ENCODE measurements at places on chromosomes 5 and 9.

DNA sequence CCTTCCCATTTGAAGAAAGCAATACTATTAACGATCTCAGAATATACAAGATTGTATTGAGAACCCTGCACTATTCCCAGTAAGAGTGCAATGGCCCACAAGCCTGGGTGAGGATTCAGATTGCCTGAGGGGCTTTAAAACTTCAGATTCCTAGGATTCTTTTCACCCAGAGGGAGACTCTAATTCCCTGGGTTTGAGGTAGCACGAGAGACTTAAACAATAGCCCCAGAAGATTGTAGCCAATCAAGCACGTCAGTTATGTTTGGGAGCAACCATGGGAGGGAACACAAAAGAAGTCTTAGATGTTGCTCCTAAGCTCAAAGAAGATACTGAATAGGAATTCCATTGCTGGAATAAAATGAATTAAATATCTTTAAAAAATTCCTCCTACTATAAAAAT lies 17.9 kb downstream of the MRPS27 start:
- no peak for DNase-seq

- no peak for DNase-seq
Measured at GRCh38 chr5:17277907-17278306, 60.5 kb downstream of the BASP1 start.

- no peak for DNase-seq
Measured at GRCh38 chr9:122785269-122785668, 3.5 kb upstream of the OR5C1 start.

GRCh38 chr5:132392978-132393825 lies 23.7 kb downstream of the SLC22A5 start:
- DNase-seq = no peak

DNA sequence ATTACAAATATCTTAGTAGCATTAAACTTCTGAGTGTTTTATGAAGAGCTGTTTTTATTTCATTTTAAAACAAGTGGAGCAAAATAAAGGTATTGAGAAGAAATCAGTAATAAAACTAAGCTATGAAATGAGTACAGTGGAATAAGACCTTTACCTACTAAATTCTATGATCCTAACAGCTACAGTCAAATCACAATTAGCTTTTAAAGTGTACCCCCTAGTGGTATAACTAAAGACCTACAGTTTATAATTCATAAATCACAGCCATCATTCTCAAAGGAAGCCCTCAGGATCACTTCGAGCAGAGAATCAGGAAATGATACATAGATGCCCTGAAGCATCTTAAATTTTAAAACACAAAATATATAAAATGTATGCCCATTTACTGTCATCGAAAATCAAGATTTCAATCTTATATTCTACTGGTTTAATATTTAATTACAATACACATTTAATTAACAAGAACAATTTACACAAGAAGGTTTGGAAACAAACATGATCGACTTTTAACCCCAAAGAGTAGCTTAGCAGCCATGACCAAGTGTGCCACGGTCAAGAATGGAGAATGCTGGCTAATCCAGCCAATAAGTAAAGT lies 12.3 kb downstream of the CCNH start:
- DNase-seq = peak; percentile 65

GRCh38 chr5:398475-399295 lies 44.3 kb upstream of the EXOC3 start:
- DNase-seq = no peak

DNA sequence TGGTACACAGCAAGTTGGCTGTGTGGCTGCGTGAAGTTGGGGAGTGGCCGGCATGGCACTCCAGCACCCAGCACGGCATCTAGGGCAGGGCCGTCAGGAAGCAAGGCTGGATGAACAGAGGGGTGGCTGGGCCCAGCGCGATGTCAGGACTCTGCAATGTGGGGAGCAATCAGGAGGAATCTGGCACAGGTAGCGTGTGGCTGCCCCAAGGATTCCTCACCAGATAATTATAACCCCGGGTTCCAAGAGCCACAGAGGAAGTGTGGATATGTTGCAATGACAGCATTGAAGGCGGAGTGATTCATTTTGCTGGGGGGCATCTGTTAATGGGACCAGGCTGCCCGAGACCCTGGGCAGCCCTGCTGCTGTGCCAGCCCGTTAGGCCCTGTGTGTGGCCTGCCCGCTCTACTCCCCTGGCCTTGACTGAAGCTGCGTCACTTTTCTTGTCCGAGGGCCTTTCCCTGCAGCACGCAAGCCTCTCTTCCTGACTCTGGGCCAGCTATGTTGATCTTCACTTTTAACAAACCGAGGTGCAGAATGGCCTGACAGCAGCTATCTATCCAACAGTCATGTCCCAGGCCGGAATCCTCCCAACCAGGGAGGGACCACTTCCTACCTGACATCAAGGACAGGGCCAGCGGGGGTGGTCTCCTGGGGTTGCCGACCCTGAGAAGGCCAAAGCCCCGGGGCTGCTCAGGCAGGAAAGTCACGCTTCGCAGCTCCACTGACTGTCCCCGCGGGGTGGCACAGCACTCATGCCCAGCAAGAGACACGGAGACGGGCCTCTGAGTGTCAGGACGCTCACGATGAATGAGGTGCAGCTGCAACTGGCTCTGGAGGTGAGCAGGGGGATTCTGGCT lies 118.0 kb upstream of the PHYKPL start:
- DNase-seq = peak; percentile 72

GRCh38 chr5:173572431-173573125 lies 43.9 kb downstream of the BOD1 start:
- no peak for DNase-seq

- DNase-seq = no peak
Measured at GRCh38 chr9:119044806-119045205, 324.4 kb downstream of the BRINP1 start.

DNA sequence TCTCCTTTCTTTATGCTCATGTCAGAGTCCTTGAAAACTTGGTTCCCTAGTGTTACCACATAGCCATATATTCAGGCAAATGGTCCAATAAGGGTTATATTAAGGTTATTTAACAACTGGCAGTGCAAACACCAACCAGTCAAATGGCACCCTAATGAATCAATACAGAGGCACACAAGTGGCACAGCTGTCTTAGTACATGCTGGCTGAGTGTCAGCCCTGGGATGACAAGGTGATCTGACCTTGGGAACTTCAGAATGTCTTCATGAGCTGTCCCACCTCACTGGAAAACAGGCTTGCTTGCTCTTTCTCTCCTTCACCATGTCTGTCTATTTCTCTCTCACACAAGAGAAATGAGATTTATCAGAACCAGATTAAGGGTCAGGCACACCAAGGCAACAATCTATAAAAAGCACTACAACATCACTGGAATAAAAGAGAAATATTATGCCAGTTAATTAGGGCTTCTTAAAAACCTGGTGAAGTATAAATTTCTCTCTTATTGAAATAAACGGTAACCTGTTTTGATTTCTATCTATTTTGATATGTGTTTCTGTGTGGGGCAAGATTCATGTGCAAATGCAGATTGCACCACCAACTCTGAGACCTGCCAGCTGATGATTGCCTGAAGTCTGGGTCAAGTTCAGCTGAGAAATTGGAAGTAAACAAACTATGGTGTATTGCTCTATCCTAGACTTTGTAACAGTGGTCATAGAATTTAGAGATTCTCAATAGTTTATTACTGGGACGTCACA lies 140.7 kb downstream of the SREK1 start:
- DNase-seq = no peak

GRCh38 chr9:137266585-137267453 lies 10.7 kb upstream of the TOR4A start:
- no peak for DNase-seq

GRCh38 chr9:130329061-130329460 lies 63.5 kb downstream of the HMCN2 start:
- DNase-seq = no peak

GRCh38 chr9:91858213-91859030 lies 91.6 kb downstream of the ROR2 start:
- DNase-seq = no peak

DNA sequence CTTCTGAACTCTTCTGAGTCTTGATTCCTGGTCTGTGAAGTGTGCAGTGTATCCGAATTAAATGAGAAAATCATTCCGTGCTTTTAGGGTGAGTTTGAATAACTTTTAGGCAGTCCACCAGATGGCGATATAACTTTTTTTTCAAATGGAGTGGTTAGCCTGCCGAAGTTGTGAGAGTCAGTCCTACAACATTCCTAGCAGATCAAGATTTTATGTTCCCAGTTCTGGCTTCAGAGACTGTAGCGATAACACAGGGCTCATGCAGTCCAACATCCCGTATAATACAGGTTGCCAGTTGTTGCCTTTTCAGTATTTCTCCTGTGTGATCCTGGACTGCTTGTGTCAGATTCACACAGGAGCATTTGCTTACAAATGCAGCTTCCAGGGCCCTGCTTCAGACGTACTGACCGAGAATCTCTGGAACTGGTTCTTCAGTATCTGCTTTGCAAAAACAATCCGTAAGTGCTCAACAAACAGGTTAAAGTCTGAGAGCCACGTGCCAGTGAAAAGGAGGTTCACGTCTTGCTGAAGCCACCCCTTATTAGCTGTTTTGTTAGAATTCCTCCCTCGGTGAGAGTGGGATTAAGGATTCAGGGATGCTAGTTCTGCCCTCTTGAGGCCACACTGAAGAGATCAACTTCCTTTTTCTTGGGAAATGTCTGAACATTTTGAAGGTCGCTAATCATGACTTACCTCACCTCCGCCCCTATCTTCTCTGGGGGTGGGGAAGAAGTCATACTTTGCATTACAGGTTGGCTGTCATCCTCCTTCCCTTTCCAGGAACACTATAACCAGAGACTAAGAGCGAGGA lies 22.8 kb downstream of the SMIM3 start:
- DNase-seq = peak; percentile 49

GRCh38 chr9:70195456-70195855 lies 63.3 kb upstream of the SMC5 start:
- DNase-seq = no peak

- no peak for DNase-seq
Measured at GRCh38 chr9:134824583-134824982, 56.0 kb upstream of the FCN2 start.

GRCh38 chr5:3509290-3509689 lies 86.3 kb upstream of the IRX1 start:
- no peak for DNase-seq

- DNase-seq = no peak
Measured at GRCh38 chr5:120174089-120174488, 290.0 kb upstream of the PRR16 start.

- no peak for DNase-seq
Measured at GRCh38 chr5:154296525-154297159, 106.1 kb downstream of the GALNT10 start.

GRCh38 chr5:18379189-18379588 lies 744.9 kb downstream of the TAF11L14 start:
- no peak for DNase-seq

DNA sequence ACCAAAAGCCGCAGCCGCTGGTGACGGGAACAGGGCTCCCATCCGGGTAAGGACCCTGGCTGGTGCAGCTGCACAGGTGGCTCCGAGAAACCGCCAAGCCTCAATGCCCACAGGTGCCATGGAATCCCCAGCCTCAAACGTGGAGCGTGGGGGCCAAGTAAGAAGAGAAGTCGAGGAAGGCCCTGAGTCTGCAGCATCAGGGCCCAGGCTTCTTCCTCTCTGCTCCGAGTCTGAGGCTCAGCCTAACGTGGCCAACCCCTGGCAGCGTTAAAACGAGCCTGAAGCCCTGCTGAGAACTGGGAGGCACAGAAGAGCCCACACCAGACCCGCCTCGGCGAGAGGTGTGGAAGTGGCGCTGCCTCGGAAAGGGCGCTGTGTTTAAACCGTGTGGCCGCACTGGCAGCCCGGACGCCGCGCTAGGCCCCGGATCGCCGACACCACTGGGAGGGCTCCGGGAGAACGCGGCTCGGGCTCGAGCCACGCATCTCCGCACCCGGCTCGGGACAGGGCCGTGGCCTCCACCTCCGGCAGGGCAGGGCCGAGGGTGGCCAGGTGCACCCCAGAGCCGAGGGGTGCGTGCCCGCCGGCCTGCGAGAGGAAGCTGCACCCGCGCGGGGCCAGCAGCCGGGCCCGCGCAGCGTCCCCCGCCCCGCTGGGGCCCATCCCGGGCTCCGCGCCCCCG lies 730 bp downstream of the ZMYND19 start:
- no peak for DNase-seq

DNA sequence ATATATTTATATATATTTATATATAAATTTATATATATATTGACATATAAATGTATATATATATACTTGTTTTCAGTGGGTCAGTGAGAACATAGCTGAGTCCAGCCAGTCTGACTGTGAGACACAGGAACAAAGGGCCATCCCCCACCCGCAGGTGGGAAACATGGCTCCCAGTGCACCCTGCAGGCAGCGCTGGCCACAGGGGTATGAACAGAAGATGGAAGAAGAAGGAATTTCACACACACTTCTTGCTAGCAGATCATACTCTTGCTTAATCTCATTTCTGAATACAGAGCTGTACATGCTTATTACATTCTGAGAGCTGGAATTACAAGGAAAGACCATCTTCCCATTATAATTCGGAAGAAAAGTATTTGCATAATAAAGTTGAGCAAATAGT lies 595.4 kb downstream of the IRX1 start:
- no peak for DNase-seq

- DNase-seq = no peak
Measured at GRCh38 chr9:16485160-16485559, 385.3 kb downstream of the BNC2 start.

- DNase-seq = no peak
Measured at GRCh38 chr5:138315751-138316278, 15.8 kb downstream of the CDC25C start.

GRCh38 chr9:12776513-12777055 lies 1.8 kb downstream of the LURAP1L start:
- no peak for DNase-seq

- no peak for DNase-seq
Measured at GRCh38 chr5:120684213-120684612, 220.1 kb downstream of the PRR16 start.

DNA sequence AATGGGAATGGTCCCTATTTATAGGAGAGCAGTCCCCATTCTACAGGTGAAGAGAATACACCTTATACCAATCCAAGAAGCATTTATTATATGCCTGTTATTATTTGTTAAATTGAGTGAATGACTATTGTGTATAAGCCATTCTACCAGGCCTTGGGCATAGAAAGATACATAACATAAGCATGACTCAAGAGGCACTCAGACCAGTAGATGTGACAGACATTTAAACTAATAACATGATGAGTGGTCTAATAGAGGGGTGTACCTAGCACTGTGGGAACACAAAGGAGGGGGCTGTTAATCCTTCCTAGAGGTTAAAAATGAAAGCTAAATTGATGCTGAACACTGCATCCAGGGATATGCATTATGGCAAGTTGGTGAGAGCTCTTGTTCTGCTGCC lies 145.0 kb upstream of the TNC start:
- no peak for DNase-seq

- DNase-seq = peak; percentile 70
Measured at GRCh38 chr9:115008536-115009270, 78.3 kb upstream of the TNFSF8 start.

GRCh38 chr9:136437430-136437829 lies 2.2 kb downstream of the INPP5E start:
- no peak for DNase-seq

GRCh38 chr9:79346350-79347020 lies 225.3 kb upstream of the TLE4 start:
- DNase-seq = no peak

Data from MV-4-11 (cell line).